Spinal cord (tissue), 10 donors: ENCODE measurements at places on chromosomes 3 and 15. TPM values are rescaled to one million over a fixed set of nuclear protein-coding genes. Genes with fewer than 3 reads are reported as not detected.

The EIF2B5 gene
- total RNA-seq = 39.0 TPM

The VIPR1 gene
- 1.4 TPM for total RNA-seq

The RTP3 gene
- not detected for total RNA-seq

The CHCHD6 gene
- total RNA-seq = 31.5 TPM

The RARB gene
- 43.8 TPM for total RNA-seq

The STAB1 gene
- 79.7 TPM for total RNA-seq

The TMEM45A gene
- 31.3 TPM for total RNA-seq

The KCNH8 gene
- total RNA-seq = 6.9 TPM

The SAMMSON gene
- total RNA-seq = 0.40 TPM

DNA sequence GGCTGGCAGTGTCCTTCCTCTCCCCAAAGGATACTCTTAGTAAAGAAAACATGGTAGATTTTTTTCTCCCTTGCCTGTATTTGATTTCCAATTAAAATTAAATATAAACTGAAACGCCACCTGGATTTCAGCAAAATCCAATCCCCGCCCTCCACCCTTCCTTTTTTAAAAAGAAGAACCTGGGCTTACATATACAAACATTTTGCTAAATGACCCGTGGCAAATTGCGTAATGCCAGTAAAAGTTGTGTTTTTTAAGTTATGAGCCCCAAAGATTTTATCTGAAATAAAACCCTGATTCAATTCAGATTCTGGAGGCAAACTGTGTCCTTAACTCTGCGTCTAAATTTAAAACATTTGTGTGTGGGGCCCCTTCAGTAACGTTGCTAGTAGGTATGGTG lies 403.0 kb downstream of the FOXP1 start:
- H3K27ac ChIP-seq = no peak overlapping the region
- DNase-seq = no peak
- no peak overlapping the region for H3K4me3 ChIP-seq
- no peaks in the 10 kb centered on the region for H3K4me1 ChIP-seq

GRCh38 chr3:126361211-126361610 lies 4.0 kb upstream of the KLF15 start:
- peaks cover 2% of the 10 kb centered on the region for H3K27me3 ChIP-seq
- no peak for DNase-seq
- H3K36me3 ChIP-seq = no peaks in the 10 kb centered on the region

DNA sequence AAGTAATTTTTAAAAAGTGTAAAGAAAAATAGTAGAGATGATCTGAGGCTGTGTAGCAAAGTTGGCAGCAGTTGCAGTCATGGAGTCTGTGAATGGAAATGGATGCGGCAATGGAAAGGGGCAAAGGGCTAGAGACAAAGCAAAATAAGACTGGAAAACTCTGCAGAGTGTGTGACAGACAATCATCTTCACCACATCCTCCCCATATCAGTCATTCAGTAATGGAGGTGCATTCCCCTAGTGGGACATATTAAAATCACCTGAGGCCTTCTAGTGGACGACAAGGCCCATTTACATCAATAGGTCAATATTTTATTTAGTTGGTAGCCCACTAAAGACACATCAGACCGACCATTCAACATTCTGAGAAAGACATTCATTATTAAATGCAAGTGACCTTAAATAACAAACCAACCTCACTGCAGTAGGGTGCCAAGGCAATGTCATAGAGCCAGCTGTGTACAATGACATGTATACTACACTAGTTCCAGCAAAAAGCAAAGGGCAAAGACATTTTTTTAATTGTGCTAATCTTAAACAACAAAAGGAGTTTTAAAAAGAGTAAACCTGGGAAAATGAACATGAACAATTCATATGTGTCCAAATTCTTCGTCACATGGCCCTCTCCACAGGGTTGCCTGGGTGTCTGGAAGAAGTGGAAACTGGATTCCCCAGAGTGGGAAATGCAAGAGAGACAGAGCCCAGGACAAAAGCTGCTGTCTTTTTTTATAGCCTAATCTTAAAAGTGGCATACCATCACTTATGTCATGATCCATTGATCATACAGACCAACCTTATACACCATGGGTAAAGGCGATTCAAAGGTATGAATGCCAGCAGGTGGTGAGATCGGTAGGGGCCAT lies 15.6 kb upstream of the RAP2B start:
- no peaks in the 10 kb centered on the region for H3K36me3 ChIP-seq
- H3K4me3 ChIP-seq = no peak overlapping the region
- H3K27ac ChIP-seq = no peak overlapping the region
- no peak for DNase-seq
- H3K4me1 ChIP-seq = no peaks in the 10 kb centered on the region

GRCh38 chr3:153357436-153357835 lies 195.4 kb downstream of the RAP2B start:
- no peak for DNase-seq
- no peak overlapping the region for H3K4me3 ChIP-seq
- no peaks in the 10 kb centered on the region for H3K4me1 ChIP-seq
- no peaks in the 10 kb centered on the region for H3K36me3 ChIP-seq
- no peaks in the 10 kb centered on the region for H3K27me3 ChIP-seq
- H3K27ac ChIP-seq = no peak overlapping the region

GRCh38 chr15:79099692-79100091 lies 9.1 kb upstream of the RASGRF1 start:
- no peaks in the 10 kb centered on the region for H3K36me3 ChIP-seq
- no peak overlapping the region for H3K27ac ChIP-seq
- no peak overlapping the region for H3K4me3 ChIP-seq
- peaks cover 9% of the 10 kb centered on the region for H3K27me3 ChIP-seq

- no peaks in the 10 kb centered on the region for H3K36me3 ChIP-seq
- no peak for DNase-seq
- no peaks in the 10 kb centered on the region for H3K27me3 ChIP-seq
- H3K4me1 ChIP-seq = no peaks in the 10 kb centered on the region
- no peak overlapping the region for H3K27ac ChIP-seq
Observed at GRCh38 chr3:137180220-137180619, 222.4 kb downstream of the IL20RB start.

- no peaks in the 10 kb centered on the region for H3K27me3 ChIP-seq
- H3K4me1 ChIP-seq = no peaks in the 10 kb centered on the region
- no peak overlapping the region for H3K4me3 ChIP-seq
- DNase-seq = no peak
- no peak overlapping the region for H3K27ac ChIP-seq
Observed at GRCh38 chr3:47261301-47261700, 21.3 kb downstream of the KIF9 start.

DNA sequence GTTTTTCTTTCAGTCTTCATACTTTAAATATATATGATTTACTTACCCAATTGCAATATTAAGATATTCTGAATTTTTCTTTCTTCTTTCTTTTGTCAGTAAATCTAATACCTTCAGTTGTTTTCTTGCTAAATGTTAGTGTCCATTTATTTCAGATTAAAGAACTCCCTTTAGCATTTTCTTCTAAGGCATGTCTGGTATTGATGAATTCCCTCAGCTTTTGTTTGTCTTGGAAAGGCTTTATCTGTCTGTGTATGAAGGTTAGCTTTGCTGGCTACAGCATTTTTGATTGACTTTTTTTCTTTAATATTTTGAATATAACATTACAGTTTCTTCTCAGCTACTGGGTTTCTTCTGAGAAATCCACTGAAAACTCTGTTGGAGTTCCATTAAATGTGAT lies 64.0 kb upstream of the PLSCR4 start:
- no peak overlapping the region for H3K4me3 ChIP-seq
- no peak for DNase-seq
- H3K27me3 ChIP-seq = no peaks in the 10 kb centered on the region
- no peak overlapping the region for H3K27ac ChIP-seq
- H3K4me1 ChIP-seq = no peaks in the 10 kb centered on the region
- H3K36me3 ChIP-seq = no peaks in the 10 kb centered on the region

DNA sequence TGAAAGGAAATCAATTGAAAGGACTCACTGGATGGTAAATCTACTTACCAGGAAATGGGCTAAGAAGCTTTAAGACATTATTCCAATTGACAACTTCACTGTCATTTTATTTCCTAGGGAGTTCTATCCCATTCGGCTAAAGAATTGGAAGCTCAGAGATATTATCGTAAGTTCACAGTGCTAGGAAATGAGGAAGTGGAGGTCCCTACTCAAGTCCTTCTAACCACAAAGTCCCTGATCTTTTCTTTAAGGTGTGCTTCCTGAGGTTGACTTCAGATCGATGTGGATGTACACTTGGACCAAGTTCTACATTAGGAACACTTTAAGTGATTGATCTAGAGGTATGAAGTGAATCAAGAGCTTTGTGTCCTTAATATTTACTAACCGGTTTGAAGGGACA lies 63.6 kb downstream of the MDFIC2 start:
- DNase-seq = no peak
- H3K27ac ChIP-seq = no peak overlapping the region
- no peaks in the 10 kb centered on the region for H3K27me3 ChIP-seq
- no peak overlapping the region for H3K4me3 ChIP-seq

- no peaks in the 10 kb centered on the region for H3K4me1 ChIP-seq
- H3K4me3 ChIP-seq = no peak overlapping the region
- no peak for DNase-seq
- H3K36me3 ChIP-seq = no peaks in the 10 kb centered on the region
- no peak overlapping the region for H3K27ac ChIP-seq
Observed at GRCh38 chr3:4582624-4583023, 89.5 kb downstream of the ITPR1 start.

DNA sequence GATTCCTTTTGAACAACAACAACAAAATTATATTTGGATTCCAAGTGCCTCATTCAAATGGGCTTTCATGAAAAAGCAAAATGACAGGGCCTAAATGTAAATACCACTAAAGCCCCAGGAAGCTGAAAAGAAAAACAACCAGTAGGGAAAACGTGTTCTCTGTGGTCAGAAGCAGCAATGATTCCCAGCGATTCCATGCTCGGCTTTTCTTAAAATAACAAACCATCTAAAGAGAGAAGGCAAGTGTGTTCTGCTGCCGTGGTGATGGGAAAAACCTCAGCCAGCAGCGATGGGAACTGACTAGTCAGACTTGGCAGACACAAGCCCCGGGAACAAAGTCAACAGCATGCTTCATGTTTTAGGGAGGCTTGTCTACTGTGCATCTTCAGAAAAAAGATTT lies 153.6 kb downstream of the TNIK start:
- DNase-seq = peak; percentile 76
- no peaks in the 10 kb centered on the region for H3K36me3 ChIP-seq
- H3K4me3 ChIP-seq = no peak overlapping the region
- H3K27me3 ChIP-seq = no peaks in the 10 kb centered on the region

DNA sequence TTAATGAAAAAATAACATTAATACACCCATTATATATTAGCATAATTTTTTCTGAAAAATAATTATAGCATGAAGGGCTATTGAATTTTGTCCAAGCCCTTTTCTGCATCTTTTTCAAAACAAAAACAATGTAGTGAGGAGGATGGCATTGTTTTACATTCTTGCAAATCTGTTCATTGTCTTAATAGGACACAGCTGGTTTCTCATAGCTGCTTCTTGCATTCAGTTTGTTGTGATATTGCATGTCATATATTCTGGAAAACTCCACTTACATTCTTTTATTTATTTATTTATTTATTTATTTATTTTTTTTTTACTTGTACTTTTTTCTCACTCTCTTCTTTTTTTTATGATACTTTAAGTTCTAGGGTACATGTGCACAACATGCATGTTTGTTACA lies 107.4 kb downstream of the NR1D2 start:
- H3K27me3 ChIP-seq = no peaks in the 10 kb centered on the region
- no peak overlapping the region for H3K4me3 ChIP-seq
- H3K27ac ChIP-seq = no peak overlapping the region
- no peaks in the 10 kb centered on the region for H3K4me1 ChIP-seq
- H3K36me3 ChIP-seq = no peaks in the 10 kb centered on the region

DNA sequence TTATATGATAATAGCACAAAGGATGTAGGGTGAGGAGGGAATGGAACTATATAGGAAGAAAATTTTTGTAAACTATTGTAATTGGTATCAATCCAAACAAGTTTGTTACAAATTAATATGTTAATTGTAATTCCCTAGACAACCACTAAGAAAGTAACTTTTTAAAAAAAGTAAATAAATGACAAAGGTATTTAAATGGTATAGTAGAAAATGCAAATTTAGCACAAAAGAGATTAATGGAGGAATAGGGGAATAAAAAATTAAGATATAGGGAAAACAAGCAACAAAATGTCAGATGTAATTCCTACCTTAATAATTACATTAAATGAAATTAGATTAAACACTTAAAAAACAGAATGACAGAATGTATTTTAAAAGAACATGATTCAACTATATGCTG lies 60.3 kb downstream of the TIMP4 start:
- H3K27ac ChIP-seq = no peak overlapping the region
- no peaks in the 10 kb centered on the region for H3K4me1 ChIP-seq
- no peak for DNase-seq
- no peaks in the 10 kb centered on the region for H3K27me3 ChIP-seq
- no peaks in the 10 kb centered on the region for H3K36me3 ChIP-seq

- H3K27ac ChIP-seq = no peak overlapping the region
- no peak overlapping the region for H3K4me3 ChIP-seq
- H3K4me1 ChIP-seq = no peaks in the 10 kb centered on the region
- no peak for DNase-seq
- no peaks in the 10 kb centered on the region for H3K36me3 ChIP-seq
Observed at GRCh38 chr15:49467746-49468480, 44.9 kb downstream of the FGF7 start.

GRCh38 chr3:53892286-53892637 lies 603 bp upstream of the SELENOK start:
- peaks cover under 1% of the 10 kb centered on the region for H3K36me3 ChIP-seq
- peaks cover 3% of the 10 kb centered on the region for H3K27me3 ChIP-seq
- no peak for DNase-seq
- H3K4me3 ChIP-seq = peak overlapping the region; percentile 74

- no peaks in the 10 kb centered on the region for H3K27me3 ChIP-seq
- H3K4me1 ChIP-seq = peaks cover 18% of the 10 kb centered on the region
- DNase-seq = no peak
- no peak overlapping the region for H3K27ac ChIP-seq
- no peak overlapping the region for H3K4me3 ChIP-seq
Observed at GRCh38 chr3:134328147-134328591, 46.1 kb downstream of the AMOTL2 start.

DNA sequence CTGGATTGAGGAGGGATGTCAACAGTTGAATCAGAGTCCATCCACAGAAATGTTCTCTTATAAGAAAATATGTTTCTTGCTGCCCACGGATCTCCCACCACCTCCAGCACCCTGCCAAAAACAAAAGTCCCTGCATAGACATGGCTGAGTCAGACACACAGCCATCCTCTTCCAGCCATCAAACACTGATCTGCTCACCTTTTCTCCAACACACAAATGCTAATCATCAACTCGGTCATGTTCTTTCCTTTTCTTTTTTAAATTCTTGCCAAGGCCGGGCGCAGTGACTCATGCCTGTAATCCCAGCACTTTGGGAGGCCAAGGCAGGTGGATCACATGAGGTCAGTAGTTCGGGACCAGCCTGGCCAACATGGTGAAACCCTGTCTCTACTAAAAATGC lies 110.7 kb upstream of the IL12A start:
- no peak overlapping the region for H3K27ac ChIP-seq
- no peaks in the 10 kb centered on the region for H3K27me3 ChIP-seq
- DNase-seq = no peak
- peaks cover 3% of the 10 kb centered on the region for H3K36me3 ChIP-seq
- H3K4me3 ChIP-seq = no peak overlapping the region

- H3K4me1 ChIP-seq = peaks cover 15% of the 10 kb centered on the region
- DNase-seq = no peak
- H3K27me3 ChIP-seq = no peaks in the 10 kb centered on the region
- peak overlapping the region; percentile 44 for H3K27ac ChIP-seq
Observed at GRCh38 chr3:42590989-42591756, 513 bp downstream of the SS18L2 start.
